ENCODE measurements at places on chromosomes 11 and 22.

- no peak for DNase-seq
These were observed 237.8 kb downstream of the GRIK4 start for GRCh38 chr11:120749395-120749794.

DNA sequence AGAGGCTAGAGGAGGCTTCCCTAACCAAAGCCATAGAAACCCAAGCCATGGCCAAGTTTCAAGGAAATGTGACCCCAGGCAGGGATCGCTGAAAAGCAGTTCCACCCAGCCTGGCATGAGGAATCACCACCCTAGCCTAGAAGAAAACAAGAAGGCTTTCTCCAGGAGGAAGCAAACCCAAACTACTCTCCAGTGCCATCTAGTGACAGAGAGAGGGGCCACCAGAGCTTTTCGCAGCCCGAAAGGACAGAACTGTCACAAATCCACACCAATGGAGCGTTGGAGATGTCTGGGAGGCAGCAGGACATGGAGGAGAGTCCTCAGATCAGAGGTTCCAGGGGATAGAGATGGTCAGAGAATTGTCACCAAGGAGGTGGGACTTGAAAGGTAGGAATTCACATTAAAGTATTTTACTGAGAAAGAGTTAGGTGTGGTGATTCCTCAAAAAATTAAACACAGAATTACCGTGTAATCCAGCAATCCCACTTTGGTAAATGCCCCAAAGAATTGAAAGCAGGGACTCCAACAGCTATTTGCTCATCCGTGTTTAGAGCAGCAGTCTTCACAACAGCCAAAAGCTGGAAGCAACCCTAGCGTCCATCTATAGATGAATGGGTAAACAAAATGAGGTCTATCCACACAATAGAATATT, 67.3 kb upstream of the NUP50 start:
- DNase-seq: peak; percentile 35

- peak; percentile 18 for DNase-seq
These were observed 73.4 kb downstream of the NCAM1 start for GRCh38 chr11:113034576-113034975.

DNA sequence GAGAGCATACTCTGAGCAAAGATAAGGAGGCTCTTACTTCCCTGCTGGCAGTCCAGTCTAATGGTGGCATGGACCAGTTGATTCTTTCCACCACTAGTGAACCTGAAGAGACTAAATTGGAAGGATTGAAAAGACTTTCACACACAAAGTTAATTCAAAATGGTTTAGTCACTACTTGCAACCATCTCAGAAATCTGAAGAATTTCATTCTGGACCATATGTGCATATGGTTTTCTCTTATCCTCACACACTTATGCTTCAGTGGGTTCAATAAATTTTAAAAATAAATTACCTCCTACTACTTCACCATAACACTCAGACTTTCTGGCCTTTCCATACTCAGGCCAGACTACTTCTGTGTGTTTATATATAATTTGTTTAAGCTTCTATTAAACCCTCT, 44.7 kb downstream of the CADM1 start:
- DNase-seq: peak; percentile 70

DNA sequence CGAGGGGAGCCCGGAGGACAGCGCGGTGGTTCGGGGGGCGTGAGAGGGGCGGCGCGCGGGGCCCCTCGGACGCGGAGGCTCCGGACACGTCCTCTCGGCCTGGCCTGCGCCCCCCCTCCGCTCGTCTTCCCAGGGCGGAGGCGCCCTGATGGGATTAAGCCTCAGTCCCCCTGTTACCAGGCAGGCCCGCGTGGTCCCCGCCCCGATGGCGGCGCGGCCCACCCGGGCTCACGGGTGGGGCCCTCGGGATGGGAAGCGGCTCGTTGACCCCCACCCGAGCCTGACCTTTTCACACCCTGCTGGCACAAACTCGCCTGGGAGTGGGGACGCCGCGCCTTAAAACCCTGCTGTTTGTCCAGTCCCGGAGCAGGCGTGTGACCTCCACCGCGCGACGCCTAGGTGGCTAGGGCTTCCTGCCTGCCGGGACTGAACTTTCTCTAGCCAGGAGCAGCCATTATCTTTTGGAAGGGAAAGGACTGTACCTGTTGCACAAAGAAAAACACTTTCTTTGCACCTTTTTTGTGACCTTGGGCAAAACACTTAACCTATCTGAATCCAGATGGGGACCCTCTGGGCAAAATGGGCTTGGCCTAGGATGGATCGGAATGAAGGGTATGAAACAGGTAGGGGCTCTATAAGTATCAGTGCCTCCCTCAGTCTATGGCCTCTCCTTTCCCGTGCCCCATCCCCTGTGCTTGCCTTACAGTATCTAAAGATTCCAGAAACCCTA, 1.0 kb downstream of the KIAA1671 start:
- no peak for DNase-seq

DNA sequence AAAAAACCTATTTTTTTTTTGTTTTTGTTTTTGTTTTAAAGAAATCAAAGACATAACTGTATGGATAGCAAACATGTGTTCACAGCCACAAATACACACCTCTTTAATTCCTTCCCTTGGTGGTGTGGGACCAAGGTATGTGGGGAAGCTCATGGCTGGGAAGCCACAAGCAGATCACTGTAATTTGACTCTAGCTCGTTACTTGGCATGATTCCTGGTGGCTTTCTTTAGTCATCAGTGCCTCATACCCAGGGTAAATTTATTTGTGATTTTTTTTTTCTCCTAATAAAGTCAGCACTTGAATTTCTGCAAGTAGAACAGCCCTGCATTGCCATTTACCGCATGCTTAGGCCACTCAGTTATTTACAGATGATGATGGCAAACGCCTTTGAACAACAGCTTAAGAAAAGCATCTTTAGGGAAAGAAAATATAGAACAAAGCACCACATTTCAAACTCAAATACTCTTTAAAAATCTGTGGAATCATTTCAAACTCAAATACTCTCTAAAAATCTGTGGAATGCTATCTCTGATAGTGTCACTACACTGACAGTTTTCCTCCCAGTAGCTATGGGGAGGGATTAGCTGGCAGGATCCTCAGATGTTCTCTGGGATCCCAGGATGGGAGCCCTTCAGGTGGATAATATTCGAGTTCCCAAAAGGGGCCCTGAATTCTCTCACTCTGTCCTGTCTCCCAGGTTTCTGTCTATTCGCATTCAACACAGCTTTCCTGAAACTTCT, 687.2 kb downstream of the OPCML start:
- peak; percentile 98 for DNase-seq

DNA sequence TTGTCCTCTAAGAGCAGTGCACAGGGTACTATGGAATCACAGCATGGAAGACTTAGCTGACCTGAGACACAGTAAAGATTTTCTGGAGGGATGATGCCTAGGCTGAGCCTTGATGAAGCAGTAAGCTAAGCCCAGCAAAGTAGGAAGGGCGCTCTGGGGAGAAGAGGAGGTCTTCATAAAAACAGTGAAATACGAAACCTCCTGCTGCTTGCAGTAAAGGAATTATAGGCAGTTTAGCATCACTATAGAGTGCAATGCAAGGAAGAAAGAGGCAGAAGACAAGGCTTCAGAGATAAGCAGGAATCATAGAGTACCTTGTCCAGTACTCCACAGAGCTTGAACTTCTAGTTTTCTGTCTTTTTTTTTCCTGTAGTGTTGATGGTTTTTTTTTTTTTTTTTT, 555.7 kb upstream of the CADM1 start:
- no peak for DNase-seq

GRCh38 chr11:61596542-61596941, 15.7 kb upstream of the SYT7 start:
- DNase-seq: no peak

DNA sequence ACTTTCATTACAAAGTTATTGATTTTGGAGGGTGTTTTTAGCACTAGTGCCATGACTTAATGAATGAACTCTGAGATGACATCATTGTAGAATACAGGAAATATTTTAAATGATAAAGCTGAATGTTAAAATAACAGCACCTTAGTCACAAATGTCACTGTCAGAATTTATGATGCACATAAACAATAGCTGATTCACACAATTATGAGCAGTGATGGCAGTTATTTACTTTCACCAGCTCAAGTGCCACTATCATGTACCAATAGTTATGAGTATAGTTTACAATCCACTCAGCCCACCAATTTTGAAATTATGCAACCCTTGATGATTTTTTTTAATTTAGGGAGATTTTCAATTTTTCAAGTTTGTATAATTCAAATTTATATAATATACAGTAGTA, 23.0 kb downstream of the SERPING1 start:
- no peak for DNase-seq

- no peak for DNase-seq
These were observed 1000.4 kb downstream of the OPCML start for GRCh38 chr11:132531921-132532320.

DNA sequence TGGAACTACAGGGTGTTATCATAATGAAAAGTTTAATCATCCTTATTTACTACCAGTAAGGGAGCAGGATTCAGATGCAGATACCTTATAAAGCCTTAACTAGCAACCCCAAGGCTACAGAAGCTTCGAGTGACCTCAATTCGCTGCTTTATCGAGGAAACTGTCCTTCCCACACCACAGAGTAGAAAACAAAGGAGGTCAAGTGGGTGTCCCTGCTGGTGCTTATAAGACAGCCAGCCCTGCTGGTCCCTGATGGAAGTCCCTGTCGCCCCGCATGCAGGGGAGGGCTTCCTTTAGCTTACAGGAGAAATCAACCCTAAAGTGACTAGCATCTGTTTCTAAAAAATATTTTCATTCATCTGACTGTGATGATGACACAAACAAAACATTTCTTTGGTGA, 7.3 kb downstream of the MN1 start:
- no peak for DNase-seq

GRCh38 chr11:135008001-135008405, 596.0 kb upstream of the B3GAT1 start:
- no peak for DNase-seq

- DNase-seq: no peak
These were observed 32.5 kb upstream of the POLD3 start for GRCh38 chr11:74559934-74560309.
